ENCODE measurements at places on chromosomes 7 and 10.

DNA sequence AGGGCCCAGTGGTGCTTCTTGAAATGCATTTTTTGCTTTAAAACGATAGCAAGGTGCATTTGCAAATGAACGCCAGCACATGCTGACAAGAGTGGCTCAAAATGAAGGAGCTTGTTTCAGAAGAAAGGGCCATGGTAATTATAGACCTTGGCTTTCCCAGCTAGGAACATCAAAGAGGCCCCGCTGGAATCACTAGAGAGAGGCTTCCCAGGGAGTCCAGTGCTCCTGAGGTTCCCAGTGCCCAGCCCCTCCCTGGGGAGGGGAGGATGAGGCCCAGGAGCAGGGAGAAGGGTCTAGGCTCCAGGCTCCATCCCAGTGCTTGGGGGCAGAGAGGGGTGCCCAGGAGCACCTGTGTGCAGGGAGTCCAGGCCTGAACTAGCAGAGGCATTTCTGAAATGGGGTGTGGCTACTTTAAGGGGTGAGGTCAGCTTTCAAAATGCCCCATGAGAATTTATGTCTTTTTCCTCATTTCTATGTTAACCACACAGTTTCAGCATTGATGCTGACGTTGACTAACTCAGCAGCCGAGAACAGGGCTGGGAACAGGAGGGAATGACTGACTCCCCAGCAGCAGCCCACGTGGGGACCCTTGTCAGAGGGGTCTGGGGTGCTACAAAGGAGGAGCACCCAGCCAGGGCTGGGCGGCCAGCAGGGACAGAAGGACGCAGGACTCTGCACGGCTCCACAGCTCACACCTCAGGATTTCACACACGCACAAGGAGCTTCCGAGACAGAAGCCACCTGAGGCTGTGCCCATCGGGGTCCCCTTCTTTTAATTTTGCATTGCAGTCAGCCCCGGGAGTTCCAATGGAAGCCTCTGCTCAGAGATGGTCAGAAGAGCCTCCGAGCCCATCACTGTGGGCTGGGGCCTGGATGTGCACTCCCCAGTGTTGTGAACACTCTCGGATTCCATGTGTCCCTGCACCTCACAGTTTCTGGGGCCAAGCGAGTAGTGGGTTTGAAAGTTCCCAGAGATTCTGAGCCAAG is 570.2 kb downstream of the PTPRN2 start:
- DNase-seq: no peak

GRCh38 chr10:120988751-120989150 is 137.6 kb downstream of the WDR11 start:
- no peak for DNase-seq

DNA sequence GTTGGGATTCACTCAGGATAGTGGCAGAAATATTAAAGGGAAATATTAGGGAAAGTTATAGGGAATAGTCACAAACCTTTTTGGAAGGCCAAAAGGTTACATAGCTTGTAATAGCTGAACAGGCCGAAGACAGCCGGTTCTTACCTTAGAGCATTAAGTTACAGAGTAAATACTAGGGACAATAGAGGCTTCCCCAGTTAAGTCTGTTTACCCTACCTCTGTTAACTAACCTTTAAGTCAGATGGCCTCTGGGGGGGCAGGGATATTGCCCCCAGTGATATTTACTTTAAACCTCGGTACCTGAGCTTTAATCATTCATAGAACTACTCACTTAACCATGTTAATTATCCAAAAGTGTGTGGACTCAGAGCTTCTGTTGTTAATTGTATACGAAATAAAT is 7.4 kb downstream of the POLR1F start:
- no peak for DNase-seq

- no peak for DNase-seq
These were observed 121.9 kb downstream of the NRG3 start for GRCh38 chr10:81996927-81997326.

DNA sequence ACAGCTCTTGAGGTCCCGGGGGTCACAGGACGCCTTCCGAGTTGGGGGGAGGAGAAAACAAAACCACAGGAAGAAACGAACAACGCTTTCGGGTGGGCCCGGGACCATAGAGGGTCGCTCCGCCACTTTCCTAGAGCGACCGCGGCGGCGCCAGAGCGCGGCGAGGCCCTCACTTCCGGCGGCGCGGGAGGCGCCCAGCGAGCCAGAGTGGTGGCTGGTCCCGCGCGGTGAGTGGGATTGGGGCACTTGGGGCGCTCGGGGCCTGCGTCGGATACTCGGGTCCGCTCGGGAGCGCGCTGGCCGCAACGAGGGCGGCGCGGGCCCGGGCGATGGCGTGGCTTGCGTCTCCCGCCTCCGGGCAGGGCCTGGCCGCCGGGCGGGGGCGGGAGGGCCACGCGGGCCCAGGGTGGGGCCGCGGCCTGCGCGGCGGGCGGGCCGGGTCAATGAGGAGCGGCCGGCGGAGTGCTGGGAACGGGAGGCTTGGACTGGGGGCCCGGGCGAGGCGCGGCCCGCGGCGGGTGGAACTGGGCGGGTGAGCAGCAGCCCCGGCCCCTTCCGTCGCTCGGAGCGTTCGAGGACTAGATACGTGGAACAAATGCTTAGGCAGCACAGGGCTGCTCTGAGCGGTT is at the start of gene ZNF22:
Gene ZNF22, plus strand, starts transcription at position 172 of the 629 bp plus-strand sequence. CDS start 2,446 bp downstream, outside the sequence.
- peak; percentile 78 for DNase-seq

DNA sequence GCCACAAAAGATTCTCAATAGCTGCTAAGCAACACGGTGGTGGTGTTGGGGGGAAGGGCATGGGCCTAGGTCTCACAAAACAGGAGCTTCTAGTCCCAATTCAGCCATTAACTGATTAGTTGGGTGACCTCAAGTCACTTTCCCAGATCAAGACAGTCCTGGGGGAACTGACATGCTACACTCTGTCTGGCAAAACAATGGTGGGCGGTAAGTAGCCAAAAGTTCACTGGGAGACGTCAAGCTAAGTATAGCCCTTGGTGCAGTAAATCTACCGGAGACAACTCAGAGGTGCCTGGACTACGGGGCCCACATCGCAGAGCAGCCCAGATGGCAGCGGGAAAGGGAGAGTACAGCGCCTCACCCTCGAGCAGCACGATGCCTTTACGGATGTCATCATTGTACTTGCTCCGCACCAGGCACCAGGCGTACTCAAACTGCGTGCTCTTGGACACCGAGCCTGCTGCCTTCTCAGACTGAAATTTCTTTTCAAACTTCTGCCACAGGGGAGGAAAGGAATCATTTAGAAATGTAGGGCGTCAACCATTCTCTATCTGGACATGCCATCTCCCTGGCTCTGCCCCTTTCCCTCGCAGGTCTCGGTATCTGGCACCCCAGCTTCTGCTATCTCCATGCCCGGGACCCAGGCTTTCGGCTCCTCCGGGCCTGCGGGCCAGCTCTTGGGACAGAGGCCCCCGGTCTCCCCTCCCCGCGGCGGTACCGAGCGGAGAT is 1.1 kb downstream of the FIS1 start:
- no peak for DNase-seq

GRCh38 chr10:93745408-93746065 is 12.2 kb upstream of the LGI1 start:
- DNase-seq: no peak

- no peak for DNase-seq
These were observed 146.8 kb downstream of the GFRA1 start for GRCh38 chr10:116126239-116126638.

DNA sequence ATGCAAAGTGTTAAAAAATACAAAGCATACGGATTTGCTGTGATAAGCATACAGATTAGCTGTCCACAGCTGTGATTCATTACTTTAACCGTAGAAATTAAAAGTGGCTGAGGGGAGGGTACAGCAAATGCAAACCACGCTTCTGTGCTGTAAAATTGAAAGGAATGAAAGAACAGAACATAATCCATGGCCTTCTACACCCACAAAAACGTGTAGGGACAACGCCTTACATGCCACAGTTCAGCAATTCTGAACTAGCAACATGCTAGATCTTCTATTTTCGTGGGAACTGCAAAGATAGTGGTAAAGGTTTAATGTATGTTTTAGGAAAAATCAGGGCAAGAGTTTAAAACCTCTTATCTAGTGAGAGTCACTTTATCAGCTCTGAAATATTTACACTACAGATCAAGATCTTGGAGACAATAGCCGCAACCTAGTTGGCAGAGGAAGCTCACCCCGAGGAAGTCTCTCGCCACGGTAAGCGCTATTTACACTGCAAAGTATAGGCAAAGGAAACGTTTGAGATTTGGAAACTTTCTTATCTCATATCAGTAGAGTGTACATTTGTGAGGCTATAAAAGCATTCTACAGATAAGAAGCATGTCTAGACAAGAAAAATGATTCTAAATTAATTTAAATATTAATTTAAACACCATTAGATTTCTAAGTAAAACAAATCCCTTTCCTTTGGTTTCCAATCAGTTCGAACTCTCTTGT is 193.6 kb downstream of the MLLT10 start:
- no peak for DNase-seq

- no peak for DNase-seq
These were observed 91.2 kb upstream of the RET start for GRCh38 chr10:42985436-42986316.

- no peak for DNase-seq
These were observed 14.5 kb upstream of the VCL start for GRCh38 chr10:73983096-73984047.

DNA sequence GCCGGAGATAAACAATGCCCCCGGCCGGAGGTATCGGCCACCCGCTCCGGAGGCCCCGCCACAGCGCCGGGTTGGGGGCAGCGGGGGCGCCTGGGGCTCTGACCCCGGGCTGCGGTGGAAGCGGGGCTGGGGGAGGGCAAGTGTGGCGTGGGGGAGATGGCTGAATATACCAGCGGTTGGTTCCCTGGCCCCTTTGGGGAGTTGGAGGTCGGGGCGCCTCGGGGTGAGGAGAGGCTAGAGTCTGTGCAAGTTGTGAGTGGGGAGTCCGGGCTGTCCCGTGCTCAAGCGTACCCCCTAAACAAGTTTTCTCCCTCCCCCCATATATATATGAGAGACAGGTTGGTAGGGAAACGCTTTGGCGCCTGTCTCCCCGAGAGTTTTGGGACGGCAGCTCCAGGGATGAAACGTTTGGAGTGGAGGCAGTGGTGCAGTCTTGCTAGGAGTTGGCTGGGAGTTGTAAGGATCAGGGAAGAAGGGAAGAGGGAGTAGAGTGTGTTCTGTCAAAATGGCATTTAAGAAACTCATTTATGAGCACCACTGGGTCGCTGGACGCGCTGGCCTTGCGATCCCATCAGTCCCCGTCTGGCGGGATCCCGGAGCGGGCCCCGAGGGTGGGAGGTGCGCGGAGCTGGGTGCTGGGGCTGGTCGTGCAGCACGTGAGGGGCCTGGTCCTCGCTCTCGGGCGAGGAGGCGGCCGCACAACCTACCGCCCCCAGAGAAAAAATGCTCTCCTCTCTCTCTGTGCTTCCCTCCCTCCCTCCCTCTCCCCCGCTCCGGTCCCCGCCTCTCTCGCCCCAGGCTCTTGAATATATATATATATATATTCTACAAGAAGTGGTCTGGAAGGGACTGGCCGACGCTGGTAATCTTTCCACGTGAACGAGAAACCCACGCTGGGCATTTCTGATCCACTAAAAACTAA is 1.1 kb downstream of the TET1 start:
- no peak for DNase-seq

DNA sequence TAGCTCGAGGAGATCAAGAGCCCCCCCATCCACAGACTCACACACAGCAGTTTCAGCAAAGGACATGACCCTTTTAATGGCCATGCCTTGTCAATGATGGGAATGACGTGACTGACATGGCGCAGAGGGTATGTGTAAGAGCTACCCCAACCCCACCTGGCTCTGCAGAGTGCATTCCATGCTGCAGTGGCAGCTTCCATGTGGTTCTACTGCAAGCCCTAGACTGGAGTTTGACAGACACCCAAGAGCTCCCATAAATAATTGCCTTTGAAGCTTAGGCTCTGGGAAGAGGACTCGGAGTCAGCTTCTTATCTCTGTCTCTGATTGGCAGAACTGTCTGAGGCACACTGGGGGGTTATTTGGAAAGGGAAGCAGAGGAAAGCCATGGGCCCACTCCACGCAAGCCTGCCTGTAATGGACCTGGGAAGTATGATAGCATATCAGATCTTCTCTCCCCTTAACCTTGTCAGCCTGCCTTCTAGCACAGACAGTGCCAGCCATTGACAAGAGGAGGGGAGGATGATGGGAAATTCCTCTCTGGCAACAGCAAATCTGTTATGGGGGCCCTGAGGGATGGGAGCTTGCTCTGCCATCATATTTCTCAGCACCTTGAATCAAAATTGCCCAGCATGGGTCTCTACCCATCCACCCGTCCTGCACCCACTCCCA is 478.5 kb upstream of the PODXL start:
- no peak for DNase-seq

GRCh38 chr10:48572414-48572813 is 32.5 kb downstream of the ARHGAP22 start:
- no peak for DNase-seq

- DNase-seq: no peak
These were observed 324.6 kb upstream of the IGFBP3 start for GRCh38 chr7:46245586-46246111.

DNA sequence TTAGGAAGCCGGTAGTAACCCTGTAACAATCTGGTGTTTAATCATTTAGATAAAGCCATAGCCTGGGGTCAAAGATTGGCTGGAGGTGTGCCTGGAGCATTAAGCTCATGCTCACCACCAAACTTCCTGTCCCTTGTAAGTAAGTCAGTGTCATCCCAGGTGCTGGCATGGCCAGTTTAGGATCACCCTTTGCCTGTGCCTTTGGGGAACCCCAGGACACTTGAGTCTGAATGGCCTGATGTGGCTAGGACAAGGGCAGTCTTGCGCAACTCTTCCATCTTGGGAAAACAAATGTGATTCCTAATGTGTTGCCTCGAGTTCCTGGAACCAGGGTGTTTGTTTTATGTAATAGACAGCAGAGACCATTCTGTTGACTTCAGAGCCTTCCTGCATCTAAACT is 154.8 kb downstream of the GRK5 start:
- no peak for DNase-seq

DNA sequence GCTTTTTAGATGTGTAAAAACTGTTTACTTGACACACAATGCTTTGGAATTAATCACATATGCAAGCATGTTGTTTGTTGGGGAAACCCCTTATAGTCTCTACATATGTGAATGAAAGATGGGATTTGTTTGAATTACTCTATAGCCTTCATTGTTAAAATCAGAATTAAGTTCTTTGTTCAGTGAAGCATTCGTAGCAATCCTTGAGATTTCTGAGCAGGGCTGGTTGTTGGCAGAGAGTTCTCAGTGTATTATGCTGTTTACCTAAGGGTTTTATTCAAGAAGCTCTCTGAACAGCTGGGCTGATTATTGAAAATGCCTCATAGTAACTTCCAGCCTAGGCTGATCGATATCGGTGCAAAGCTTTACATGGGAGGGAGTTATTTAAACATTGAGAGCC is 190.9 kb downstream of the VTI1A start:
- no peak for DNase-seq

DNA sequence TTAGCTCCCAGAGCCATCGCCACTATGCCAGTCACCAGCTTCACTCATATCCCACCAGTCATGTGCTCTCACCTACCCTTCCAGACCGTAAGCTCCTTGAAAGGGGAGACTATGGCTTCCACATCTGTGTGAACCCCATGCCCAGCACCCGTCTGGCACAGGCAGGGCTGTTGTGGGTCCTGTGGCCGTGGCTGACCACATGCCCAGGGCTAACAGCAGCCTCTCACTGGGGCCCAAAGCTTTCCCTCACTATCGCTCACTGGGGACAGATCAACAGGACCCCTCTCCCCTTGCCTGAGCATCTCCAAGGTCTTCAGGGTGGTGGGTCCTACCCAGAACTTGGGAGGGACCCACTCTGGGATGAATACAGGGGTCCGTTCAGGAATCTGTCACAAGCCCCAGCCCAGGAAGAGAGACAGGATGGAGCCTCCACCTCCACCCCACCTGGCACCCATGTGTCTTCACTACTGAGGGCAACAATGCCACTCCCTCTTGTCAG is 303.9 kb downstream of the GRID1 start:
- no peak for DNase-seq
